ENCODE measurements at places on chromosomes 3 and 15. TPM values are rescaled to one million over a fixed set of nuclear protein-coding genes. Genes with fewer than 3 reads are reported as not detected.

GRCh38 chr3:149767720-149768119 is 15.4 kb upstream of the COMMD2 start:
- H3K4me3 ChIP-seq, result no peak overlapping the region
- no peak overlapping the region for H3K27ac ChIP-seq
- no peaks in the 10 kb centered on the region for H3K4me1 ChIP-seq
- H3K36me3 ChIP-seq, result no peaks in the 10 kb centered on the region
- DNase-seq, result no peak

DNA sequence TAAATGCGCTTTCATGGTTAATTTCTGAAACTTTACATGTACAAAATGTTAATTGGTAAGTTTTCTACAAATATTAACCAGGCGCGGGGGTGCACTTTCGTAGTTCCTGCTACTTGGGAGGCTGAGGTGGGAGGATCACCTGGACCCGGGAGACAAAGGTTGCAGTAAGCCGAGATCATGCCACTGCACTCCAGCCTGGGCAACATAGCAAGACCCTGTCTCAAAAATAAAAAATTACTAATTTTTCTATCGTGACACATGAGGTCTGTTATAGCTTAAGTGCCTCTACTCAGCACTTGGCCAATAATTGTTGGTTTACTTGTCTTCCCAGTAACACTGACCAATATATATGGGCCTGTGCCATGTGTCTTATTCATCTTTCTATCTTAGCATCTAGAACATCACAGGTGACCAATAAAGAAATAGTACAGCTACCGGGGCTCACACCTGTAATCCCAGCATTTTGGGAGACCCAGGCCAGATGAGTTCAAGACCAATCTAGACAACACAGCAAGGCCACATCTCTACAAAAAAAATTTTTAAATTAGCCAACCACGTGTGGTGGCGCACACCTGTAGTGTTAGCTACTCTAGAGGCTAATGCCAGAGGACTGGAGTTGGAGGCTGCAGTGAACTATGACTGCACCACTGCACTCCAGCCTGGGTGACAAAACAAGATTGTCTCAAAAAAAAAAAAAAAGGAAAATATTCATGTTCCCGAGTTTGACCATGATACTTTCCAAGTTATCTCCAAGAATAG is 6.1 kb downstream of the MSL2 start:
- no peaks in the 10 kb centered on the region for H3K27me3 ChIP-seq
- H3K4me3 ChIP-seq, result no peak overlapping the region
- no peak for DNase-seq
- no peak overlapping the region for H3K27ac ChIP-seq

- no peaks in the 10 kb centered on the region for H3K4me1 ChIP-seq
- no peak for DNase-seq
- H3K36me3 ChIP-seq, result peaks cover 18% of the 10 kb centered on the region
- no peaks in the 10 kb centered on the region for H3K27me3 ChIP-seq
- no peak overlapping the region for H3K4me3 ChIP-seq
These were observed 84.1 kb downstream of the ATG7 start for GRCh38 chr3:11356269-11356668.

DNA sequence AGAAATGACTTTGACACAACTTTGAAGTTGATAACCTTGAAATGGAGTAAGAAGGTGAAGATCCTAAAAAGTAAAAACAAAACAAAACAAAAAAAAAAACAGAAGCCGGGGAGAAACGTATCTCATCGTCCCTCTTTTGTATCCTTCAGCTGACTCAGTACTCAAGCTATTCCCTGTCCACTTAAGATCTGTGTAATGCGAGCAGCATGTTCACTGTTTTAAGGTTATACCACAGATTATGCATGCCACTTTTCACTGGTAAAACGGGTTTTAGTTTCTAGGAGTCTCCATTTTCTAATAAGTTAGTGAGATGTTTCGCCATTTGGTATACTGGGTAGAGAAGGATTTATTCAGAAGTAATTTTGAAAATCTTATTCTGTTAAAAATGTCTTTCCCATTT is 324.3 kb downstream of the FEZF2 start:
- no peak overlapping the region for H3K4me3 ChIP-seq
- H3K27ac ChIP-seq, result no peak overlapping the region
- DNase-seq, result no peak
- H3K36me3 ChIP-seq, result no peaks in the 10 kb centered on the region
- no peaks in the 10 kb centered on the region for H3K4me1 ChIP-seq

GRCh38 chr15:68543165-68544008 is 35.4 kb upstream of the CORO2B start:
- H3K4me3 ChIP-seq, result no peak overlapping the region
- H3K27ac ChIP-seq, result peak overlapping the region; percentile 7
- H3K27me3 ChIP-seq, result no peaks in the 10 kb centered on the region
- no peak for DNase-seq
- no peaks in the 10 kb centered on the region for H3K4me1 ChIP-seq
- no peaks in the 10 kb centered on the region for H3K36me3 ChIP-seq

DNA sequence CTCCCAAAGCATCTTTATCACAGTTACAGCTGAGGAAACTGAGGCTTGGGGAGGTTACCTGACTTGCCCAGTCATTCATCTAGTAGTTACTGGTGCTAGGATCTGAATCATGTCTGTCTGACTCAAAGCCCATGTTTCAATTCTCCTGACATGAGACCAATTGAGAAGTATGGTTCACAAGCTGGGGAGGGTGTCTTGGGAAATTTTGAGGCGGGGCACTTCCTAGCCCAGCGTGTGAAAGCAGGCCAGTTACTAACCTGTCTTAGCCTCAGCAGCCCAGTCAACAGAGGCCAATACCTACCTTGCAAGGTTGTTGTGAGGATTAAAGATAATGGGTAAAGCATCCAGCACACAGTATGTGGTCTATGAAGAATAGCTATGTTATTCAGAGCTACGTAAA is 37.0 kb downstream of the CLDN18 start:
- no peak for DNase-seq
- H3K27me3 ChIP-seq, result no peaks in the 10 kb centered on the region

DNA sequence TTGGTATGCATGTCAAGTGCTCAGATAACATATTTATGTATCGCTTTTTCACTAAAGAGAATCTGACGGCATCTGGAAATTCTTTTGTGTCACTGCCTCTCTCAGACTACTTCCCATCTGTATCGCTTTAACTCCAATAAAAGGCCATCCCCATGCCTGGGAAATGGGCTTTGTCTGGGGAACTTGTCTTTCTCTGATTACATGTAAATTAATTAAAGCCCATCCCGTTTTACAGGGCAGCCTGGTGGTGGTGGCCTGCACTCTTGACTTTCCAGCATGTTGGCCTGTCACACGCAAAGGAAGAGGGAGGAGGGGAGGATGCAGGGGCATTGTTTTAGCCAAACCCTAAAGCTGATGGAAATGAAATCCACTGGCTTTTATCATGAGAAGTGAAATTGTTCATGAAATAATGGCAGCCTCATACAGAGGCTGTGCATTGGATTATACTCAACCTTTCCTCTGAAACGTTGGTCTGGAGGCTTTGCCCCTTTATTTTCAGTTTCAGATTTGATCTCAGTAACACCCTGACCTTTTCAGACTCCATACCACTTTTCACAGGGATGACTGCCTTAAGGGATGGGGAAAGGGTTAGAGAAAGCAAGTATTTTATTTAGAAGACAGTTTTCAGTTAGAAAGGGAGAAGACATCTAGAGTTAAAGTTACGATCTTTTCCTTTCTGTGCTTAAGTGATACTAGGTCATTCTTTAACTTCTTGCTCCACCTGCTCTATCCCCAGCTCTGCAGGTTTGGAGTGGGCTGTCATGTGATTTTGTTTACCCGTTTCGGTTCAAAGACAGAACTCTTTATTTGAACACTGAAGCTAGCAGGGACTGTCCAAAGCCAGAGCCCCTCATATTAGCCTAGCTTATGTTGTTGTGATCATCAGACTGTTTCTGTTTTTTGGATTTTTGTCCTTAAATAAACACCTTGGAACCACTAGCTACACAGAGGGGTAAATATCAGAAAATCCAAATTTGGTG is 94.6 kb upstream of the CTDSPL start:
- DNase-seq, result no peak
- H3K36me3 ChIP-seq, result no peaks in the 10 kb centered on the region
- H3K4me1 ChIP-seq, result peaks cover 6% of the 10 kb centered on the region
- no peaks in the 10 kb centered on the region for H3K27me3 ChIP-seq

GRCh38 chr3:158532099-158532734 is 38.8 kb upstream of the MLF1 start:
- DNase-seq, result peak; percentile 8
- H3K4me3 ChIP-seq, result no peak overlapping the region
- no peaks in the 10 kb centered on the region for H3K36me3 ChIP-seq
- no peaks in the 10 kb centered on the region for H3K4me1 ChIP-seq
- H3K27me3 ChIP-seq, result no peaks in the 10 kb centered on the region
- H3K27ac ChIP-seq, result no peak overlapping the region

GRCh38 chr15:81939604-81940440 is 106.0 kb downstream of the MEX3B start:
- DNase-seq, result no peak
- H3K4me3 ChIP-seq, result no peak overlapping the region
- H3K4me1 ChIP-seq, result no peaks in the 10 kb centered on the region
- no peaks in the 10 kb centered on the region for H3K36me3 ChIP-seq

DNA sequence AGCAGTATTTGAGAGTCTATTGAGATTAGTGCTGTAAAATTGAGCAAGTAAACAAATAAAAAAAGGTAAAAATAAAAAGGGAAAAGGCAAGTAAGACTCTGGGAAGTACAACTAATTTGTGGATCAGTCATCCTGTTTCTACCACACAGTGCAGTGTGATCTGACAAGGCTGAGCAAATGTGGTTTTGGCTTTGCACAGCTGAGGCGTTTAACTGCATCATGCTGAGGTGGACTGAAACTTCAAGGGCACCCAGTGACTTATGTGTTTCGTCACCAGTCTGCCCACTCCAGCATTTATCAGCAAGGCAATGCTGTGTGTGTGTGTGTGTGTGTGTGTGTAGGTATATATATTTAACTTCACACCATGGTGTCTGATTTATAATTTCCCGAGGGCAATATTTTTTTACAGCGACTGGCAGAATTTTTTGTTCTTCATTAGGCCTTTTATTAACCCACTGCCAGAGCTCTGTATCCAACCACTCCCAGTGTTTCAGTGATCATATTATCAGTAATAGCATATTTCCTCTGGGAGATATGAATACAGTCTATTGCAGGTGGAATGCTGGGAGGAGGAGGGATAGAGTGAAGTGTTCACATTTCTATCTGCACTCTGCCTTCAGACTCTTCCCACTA is 131.5 kb upstream of the SATB1 start:
- H3K27me3 ChIP-seq, result no peaks in the 10 kb centered on the region
- DNase-seq, result no peak
- no peaks in the 10 kb centered on the region for H3K4me1 ChIP-seq
- no peaks in the 10 kb centered on the region for H3K36me3 ChIP-seq

GRCh38 chr3:117572786-117573185 is 863.2 kb downstream of the TUSC7 start:
- H3K27ac ChIP-seq, result no peak overlapping the region
- H3K4me3 ChIP-seq, result no peak overlapping the region
- no peaks in the 10 kb centered on the region for H3K4me1 ChIP-seq
- H3K36me3 ChIP-seq, result no peaks in the 10 kb centered on the region

DNA sequence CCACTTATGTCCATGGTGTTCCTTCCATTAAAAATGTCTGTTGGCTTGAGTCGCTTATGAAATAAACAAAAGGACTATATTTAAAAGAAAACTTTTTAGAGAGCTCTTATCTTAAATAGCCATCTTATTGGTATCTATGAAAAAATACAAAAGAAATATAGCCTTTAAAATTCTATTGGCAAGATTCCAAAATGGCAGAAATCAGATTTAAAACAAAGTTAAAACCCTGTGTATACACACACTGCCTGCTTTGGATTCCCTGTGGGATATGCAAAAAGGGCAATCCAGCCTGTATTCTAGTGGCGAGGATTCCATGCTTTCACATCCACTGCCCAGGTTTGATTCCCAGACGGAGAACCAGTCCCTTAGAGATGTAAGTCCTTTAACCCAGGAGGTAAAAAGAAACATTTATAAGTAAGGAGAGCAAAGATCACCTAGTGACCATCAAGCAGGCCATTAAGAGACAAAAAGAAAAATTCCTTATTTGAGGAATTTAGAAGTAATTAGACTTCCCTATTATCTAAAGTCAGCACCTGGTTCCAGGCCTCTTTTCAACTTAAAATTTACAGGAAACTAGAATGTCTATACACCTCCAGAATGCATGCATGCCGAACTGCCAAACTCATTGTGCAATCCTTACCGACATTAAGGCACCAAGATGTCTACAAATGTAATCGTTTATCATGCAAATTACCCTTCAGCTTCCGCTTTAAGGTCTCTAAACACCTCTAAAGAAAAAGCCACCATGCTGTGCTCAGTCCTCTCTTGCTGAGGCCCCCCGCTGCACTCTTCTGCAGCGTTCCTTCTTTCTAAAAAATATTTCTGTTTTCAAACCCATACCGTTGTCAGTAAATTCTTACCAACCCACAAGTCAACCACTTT is 69.6 kb upstream of the STRIT1 start:
- no peaks in the 10 kb centered on the region for H3K27me3 ChIP-seq
- H3K4me3 ChIP-seq, result no peak overlapping the region
- no peak for DNase-seq

GRCh38 chr15:70602834-70603560 is 160.4 kb downstream of the UACA start:
- no peak overlapping the region for H3K27ac ChIP-seq
- no peaks in the 10 kb centered on the region for H3K36me3 ChIP-seq
- no peak overlapping the region for H3K4me3 ChIP-seq
- no peaks in the 10 kb centered on the region for H3K4me1 ChIP-seq
- no peak for DNase-seq
- no peaks in the 10 kb centered on the region for H3K27me3 ChIP-seq

- no peak overlapping the region for H3K27ac ChIP-seq
- H3K4me3 ChIP-seq, result no peak overlapping the region
- H3K27me3 ChIP-seq, result no peaks in the 10 kb centered on the region
- H3K36me3 ChIP-seq, result no peaks in the 10 kb centered on the region
- DNase-seq, result peak; percentile 85
These were observed 207.7 kb upstream of the TPM1 start for GRCh38 chr15:62834686-62835329.

GRCh38 chr3:30496066-30496966 is 110.1 kb upstream of the TGFBR2 start:
- no peak overlapping the region for H3K4me3 ChIP-seq
- H3K27ac ChIP-seq, result peak overlapping the region; percentile 43
- H3K36me3 ChIP-seq, result no peaks in the 10 kb centered on the region
- no peak for DNase-seq

- H3K27ac ChIP-seq, result no peak overlapping the region
- H3K4me3 ChIP-seq, result no peak overlapping the region
- peaks cover 21% of the 10 kb centered on the region for H3K36me3 ChIP-seq
- no peaks in the 10 kb centered on the region for H3K27me3 ChIP-seq
- DNase-seq, result no peak
These were observed 18.3 kb downstream of the ASTE1 start for GRCh38 chr3:131008326-131008725.

TRPC1 gene
- 1.7 TPM for polyA plus RNA-seq

SCAMP5 gene
- 78.1 TPM for polyA plus RNA-seq

AMT gene
- polyA plus RNA-seq, result 34.9 TPM

HYAL1 gene
- 4.5 TPM for polyA plus RNA-seq
